ENCODE measurements at places on chromosomes 5 and 9.

DNA sequence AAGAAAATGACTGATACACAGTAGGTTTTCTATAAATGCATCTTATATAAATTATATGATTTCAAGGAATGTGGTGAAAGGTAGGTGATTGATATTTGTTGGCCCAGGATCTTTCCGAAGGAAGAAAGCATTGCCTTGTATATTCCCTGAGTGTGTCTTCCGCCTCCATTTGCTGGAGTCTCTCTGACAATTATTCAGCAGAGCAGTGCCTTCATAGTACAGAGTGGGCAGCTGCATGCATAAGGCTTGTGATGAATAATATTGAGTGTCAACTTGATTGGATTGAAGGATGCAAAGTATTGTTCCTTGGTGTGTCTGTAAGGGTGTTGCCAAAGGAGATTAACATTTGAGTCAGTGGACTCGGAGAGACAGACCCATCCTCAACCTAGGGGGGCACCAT is 58.5 kb downstream of the CETN3 start:
- DNase-seq = no peak

DNA sequence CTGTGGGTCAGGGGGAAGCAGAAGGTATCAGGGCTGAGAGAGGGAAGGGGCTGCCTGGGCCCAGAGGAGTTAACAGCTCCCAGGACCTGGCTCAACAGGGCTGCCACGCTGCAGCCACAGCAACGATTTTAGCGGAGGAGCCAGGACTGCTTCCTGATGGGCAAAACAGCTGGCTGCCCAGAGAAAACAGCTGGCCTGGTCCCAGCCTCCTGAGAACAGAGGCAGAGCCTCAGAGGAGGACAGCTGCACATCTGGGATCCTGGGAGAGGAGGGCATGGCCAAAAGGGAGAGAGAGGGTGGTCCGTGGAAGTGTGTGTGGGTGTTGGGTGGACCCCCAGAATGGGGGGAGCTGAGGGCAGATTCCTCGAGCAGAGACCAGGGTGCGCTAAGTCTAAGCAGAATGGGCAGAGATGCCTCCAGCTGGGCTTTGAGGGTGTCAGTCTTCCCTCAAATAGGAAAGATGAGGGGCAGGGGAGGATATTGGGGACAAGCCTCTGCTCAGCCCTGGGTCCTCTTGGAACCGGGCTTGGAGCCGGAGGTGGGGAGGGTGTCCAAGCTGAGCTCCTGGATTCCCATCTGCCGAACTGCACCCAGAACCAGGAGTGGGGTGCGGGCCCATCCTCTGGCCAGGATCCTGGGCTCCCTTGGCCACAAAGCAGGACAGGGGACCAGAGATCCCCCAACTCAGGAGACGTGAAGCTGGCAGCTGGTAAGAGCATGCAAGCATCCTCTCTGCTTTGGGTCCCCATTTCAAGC is 9.1 kb upstream of the CERCAM start:
- no peak for DNase-seq

DNA sequence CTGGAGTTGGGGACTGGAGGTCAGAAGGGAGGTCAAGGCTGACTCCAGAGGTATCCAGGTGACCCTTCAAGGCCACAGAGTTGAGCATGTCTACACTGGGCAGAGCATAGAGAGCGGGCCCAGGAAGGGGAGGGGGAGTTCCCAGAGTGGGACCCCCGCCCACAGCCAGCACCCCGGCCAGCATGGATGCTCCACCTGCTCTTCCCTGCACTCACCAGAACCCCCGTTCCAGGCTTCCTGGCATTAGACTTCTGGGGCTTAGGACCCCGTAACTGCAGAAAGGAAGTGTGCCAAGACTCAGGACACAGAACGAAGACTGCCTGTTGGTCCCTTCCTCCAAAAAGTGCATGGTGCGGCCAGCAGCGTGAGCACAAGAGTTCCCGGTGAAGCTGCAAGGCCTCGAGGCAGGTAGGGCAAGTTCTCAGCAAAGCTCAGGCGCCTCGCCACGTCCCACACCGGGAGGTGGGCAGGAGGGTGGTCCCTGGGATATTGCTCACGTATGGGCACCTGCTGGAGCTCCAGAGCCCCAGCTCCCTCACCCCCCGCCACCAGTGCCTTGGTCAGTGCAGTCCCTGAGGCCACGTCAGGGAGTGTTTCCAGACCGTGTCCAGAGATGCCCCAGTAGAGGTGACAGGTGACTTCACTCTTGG is 13.8 kb downstream of the ABO start:
- DNase-seq = no peak

- no peak for DNase-seq
Observed at GRCh38 chr9:83336706-83337105, 201.5 kb downstream of the FRMD3 start.

GRCh38 chr5:142819292-142819691 is 49.1 kb downstream of the ARHGAP26 start:
- no peak for DNase-seq

DNA sequence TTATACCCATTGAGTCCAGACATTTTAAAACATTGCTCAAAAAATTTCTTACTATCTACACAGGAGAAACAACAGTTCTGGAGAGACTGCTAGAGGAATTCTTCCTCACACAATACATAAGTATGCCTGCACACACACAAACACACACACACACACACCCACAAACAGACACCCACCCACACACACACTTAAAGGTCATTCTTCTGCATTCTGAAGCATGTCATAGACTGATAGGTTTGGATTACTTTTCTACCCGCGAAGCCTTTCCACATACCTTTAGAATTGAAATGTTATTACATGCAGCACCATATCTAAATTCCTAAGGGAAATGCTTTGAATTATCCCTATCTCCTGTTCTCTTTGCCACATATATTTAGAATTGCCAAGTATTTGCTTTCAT is 80.2 kb downstream of the FAM174A start:
- DNase-seq = no peak

- no peak for DNase-seq
Observed at GRCh38 chr9:135776893-135777622, 75.1 kb downstream of the KCNT1 start.

- DNase-seq = no peak
Observed at GRCh38 chr9:116350213-116350612, 196.6 kb downstream of the PAPPA start.

DNA sequence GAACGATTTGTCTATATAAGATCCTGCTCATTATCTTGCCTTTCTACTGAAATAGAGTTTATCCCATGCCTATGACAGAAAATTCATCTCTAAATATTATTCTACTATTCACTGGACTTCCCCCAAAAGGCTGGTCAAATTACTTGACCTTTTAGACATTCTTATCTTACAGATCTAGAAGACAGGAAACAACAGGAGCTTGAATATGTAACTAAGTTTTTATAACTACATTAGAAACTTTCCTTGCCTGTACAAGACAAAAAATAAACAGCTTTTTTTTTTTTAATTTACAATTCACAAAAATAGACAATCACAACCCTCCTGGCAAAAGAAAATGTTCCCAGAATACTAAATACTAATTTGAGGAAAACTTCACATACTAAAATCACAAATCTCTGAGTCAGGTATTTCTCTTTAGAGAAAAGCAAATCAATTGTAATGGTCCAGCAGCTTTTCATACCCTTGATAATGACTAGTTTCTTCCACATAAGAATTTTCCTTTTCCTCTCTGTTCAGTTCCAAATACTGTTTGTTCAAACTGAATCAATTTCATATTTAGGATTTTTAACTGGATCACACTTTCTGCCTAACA is 68.6 kb downstream of the MLLT3 start:
- no peak for DNase-seq

GRCh38 chr9:34648673-34649072 is 2.2 kb downstream of the GALT start:
- DNase-seq = no peak

DNA sequence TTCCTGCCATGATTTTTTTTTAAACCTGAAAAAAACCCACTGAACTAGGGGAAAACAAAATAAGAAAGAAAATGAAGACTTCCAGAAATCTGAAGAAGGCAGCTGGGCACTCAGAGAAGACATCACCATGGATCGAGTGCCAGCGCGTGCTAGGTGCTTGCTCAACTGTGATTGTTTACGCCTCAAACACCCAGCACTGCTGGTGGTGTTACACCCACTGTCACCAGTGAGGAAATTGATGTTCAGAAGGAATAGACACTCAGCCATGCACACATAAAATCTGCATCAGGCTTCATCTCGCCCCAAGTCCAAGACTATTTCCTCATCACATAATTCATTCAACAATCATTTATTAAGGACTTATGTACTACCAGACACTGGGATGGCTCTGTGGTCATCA is 82.1 kb downstream of the HRH2 start:
- DNase-seq = no peak

- DNase-seq = no peak
Observed at GRCh38 chr9:6984941-6985578, 227.3 kb downstream of the KDM4C start.

- DNase-seq = no peak
Observed at GRCh38 chr9:93659837-93660177, 83.4 kb downstream of the PHF2 start.

DNA sequence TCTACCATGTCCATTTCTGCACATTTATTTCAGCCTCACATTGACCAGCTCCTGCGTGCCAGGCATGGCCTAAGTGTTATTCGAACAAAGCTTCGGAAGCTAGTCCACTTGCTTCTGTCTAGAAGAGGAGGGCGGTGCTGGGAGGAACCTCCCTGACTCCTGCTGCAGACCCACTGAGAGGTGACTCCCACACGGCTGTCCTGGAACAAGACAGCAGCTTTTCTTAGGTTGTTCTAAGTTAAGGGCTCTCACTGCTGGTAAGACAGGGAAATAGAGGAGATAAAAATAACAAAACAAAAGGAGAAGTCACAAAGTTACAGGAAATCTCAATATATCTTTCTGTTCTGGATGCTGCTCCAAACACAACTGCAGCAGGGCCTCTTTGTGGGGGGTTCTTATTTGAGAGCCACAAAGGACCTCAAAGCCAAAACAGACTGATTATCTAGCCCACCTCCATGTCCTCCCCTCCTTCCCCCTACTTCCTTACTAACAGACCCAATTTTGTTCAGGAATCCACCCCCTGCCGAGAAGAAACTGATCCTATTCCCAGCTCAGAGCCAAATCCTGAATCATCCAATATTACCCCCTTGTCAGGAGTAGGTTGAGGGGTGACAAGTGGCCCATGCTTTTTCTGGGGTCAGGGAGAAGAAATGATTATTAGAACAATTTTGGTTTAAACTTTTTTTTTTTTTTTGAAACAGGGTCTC is 28.4 kb upstream of the KCNIP1 start:
- no peak for DNase-seq

- no peak for DNase-seq
Observed at GRCh38 chr5:73644385-73644963, 18.5 kb downstream of the ARHGEF28 start.

DNA sequence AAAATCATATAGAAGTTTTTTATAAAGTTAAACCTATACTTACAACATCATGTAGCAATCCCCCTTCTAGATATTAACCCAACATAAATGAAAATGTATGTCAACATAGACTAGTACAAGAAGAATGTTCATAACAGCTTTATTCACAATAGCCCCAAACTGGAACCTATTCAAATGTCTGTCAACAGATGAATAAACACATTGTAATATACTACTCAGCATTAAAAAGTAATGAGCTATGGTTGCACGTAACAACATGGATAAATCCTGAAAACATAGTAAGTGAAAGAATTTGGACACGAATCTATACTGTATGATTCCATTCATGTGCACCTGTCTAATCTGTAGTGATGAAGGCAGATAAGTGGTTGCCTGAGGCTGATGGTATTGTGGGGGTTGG is 73.9 kb downstream of the CSNK1G3 start:
- DNase-seq = no peak

GRCh38 chr9:93436218-93436617 is 15.3 kb upstream of the FAM120A start:
- DNase-seq = no peak

Measured in CD4-positive, alpha-beta T cell treated with Interleukin-15 for 4 hours (primary cell).